Cortex of kidney (tissue), 1 donor: ENCODE measurements at places on chromosomes 4 and X.

DNA sequence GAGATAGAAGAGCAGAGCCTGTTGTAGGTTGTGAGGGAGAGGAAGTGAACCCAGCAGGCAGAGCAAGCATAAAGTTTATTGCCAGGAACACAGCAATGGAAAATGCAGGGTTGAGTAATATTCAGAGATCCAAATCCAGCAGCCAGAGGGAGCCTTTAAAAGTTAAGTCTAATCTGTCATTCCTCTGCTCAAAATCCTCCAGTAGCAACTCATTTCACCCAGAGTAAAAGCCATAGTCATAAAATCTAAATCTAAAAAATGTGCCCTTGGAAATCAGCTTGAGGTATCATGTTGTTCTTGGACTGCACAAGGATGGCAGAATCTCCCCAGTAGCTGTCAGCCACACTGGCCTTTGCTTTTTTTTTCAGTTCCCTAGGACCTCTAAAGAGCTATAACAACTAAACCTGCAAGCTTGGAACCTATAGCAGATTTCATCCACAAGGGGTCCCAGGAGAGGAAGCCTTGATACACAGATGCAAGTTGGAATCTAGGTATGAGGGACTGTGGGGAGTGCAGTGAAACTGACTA is 62.9 kb upstream of the FRAS1 start:
- DNase-seq = no peak

DNA sequence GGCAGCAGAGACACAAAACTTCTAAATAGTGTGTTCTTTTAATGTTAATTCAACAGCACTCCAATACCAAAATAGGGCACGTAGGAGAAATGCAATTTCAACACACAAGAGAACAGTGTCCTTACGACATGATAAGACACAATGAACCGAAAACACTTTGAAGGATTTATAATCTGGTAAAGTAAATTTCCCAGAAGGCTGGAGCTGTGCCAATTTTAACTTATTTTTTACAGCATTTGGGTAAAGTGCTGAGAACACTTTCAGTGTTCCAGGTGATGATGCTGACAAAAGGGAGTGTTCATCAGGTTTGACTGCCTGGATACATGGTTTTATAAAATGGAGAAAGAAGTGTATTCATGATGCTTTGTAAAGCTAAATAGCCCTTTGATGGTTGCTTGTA is 76.5 kb downstream of the MAPK10 start:
- DNase-seq = no peak

DNA sequence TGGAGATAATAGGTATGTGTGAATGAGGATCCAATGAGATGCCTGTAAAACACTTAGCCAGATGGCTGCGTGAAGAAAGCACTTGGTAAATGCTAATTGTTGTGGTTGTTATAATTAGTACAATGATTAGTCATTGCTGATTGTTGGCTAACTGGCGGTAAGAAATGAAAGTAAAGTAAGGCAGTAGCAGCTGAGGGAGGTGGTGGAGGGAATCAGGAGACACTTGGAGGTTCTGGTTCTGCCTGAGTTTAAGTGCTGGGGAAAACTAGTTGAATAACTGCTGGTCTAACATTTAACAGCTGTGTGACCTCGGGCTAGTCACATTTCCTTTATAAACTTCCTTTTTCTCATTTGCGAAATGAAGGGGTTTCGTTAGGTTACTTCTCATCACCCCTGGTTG is 30.9 kb downstream of the CD38 start:
- DNase-seq = no peak

DNA sequence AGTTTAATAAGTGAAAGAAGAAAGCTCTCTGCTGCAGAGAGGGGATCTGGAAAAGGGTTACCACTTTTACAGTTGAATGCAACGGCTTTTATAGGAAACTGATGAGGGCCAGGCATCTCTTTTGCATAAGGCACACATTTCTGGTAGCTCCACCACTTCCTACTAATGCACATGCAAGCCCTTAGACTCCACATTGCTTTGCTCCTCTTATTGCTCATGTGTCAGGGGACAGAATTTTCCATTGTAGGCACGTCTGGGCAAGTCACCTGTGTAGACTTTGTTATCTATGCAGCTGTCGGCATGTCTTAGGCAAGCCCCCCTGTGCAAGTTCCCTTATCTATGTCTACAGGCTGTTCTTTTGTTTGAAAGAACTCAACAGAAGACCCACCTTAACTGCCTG is 294.6 kb upstream of the STS start:
- no peak for DNase-seq

- no peak for DNase-seq
Observed at GRCh38 chrX:119240356-119240755, 4.3 kb downstream of the PGRMC1 start.

DNA sequence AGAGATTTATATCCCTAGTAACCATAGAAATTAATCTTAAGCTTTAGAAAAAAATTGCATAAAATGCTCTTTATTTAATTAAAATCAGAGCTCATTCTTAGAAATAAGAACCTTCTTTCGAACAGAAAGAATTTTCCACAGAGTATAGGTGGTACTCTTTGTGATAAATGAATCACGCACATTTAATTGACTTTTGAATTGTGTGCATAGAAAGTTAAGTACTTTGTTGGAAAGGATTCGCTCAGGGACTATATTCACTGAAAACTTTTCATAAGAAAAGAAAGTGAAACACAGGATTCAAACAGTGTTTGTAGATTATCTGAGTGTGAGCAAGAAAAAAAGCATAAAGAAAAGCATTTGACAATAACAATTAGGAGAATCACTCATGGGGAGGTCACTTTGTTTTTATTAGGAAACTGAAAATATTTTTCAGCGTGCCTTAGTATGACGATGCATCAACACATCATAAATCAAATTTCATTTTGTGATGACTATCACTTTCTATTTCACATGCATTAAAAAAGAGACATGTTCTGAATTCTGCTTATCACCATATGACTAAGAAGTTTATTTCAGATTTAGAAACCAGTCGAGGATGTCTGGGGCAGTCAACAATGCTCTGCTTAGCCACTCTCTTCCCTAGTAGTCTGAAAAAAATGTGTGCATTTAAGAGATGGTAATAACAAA is 49.5 kb downstream of the STX18 start:
- no peak for DNase-seq

DNA sequence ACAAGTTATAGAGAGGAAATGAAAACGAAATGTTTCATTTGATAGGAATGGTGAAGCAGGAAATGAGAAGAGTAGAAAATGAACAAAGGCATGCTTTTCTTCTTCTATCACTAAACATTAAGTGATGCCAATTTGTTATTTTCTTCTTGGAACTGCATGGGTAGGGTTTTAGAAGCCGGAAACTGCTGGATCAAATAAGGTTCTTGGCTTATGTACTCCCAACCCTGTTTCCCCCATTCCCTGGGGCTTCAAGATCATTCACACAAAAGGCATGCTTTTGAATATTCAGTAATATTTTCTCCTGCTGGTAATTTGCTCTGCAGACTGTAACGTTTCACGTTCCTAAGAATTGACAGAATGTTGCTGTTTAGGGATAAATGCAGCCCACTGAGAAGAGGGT is 224.1 kb downstream of the NLGN4X start:
- DNase-seq = no peak

DNA sequence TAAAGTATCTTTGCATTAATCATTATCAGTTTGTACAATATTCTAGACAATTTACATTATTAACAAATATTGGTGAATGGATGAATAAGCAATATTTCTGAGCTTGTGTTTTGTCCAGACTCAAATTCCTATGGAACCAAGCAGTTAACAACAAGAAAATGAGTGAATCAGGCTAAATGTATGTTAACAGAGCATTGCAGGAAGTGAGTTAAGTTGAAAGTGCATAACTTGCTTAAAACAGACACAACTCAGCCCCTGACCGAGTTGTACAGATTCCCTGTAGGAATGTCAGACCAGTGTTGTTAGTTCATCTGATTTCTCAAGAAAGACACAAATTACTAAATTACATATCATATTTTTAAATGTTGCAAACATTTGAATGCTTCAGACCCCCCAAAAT is 23.7 kb upstream of the CSN1S1 start:
- no peak for DNase-seq

GRCh38 chr4:42306221-42307109 is 90.8 kb upstream of the SHISA3 start:
- no peak for DNase-seq

GRCh38 chrX:104166735-104167436 is 633 bp downstream of the FAM199X start:
- no peak for DNase-seq

DNA sequence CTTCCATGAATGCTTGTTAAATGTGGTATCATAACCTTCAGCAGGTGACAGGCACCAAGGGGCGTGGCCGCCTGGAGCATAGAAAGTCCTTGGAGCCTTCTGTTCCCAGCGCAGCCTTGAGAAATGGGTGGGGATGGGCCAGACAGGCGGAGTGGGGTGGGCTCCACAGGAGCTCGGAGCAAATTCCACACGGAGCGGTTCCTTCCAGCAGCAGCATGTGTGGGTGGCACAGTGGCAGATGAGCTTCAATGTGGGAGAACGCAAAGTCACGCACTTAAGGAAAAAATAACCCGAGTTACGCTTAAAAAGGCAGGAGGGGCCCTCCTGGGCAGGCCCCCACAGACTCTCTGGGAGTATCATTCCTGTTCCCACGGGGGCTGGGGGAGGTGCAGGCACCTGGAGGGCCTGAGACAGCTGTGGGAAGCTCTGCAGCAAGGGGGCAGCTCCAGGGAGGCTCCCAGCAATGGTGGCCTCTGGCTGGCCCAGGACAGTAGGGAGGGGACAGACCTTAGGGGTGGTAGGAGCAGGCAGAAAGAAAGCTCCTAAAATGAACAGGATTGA is 15.3 kb downstream of the TMEM271 start:
- DNase-seq = no peak

GRCh38 chr4:7904952-7905915 is 34.4 kb downstream of the AFAP1 start:
- DNase-seq = no peak

- no peak for DNase-seq
Observed at GRCh38 chr4:139965789-139966188, 188.2 kb downstream of the MAML3 start.

DNA sequence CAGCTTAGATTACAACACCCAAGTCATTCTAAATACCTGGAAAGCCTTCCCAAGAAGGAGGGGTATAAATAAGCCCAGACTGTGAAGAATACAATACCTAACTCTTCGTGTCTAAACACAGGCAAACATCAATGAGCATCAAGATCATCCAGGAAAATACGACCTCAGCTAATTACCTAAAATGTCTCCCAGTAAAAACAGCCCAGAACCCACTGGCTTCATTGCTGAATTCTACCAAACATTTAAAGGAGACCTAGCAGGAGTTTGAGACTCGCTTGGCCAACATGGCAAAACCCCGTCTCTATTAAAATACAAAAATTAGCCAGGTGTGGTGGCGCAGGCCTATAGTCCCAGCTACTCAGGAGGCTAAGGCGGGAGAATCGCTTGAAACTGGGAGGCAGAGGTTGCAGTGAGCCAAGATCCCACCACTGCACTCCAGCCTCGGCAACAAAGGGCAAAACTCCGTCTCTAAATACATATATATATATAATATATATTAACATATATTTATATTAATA is 19.1 kb upstream of the HSFX4 start:
- DNase-seq = no peak

GRCh38 chrX:24777660-24778059 is 83.9 kb downstream of the POLA1 start:
- no peak for DNase-seq

GRCh38 chrX:2576793-2577192 is 76.0 kb upstream of the DHRSX start:
- DNase-seq = no peak

DNA sequence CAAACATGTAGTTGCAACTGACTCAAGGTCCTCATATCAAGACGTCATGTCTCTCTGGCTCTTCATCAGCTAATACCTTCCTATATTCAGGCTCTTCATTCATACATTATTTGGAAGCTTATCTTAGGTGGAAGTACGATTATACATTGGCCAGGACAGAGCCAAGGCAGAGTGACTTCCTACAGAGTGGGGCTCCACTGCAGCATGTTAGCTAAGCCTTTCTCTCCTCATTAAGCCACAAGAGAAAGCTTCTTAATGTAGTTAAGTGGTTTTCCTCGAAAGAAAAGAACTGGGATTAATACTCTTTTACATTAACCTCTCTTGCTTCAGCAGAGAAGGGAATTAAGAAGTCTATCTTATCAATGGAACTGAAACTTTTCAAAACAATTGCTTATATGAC is 15.0 kb downstream of the C4orf33 start:
- DNase-seq = no peak

DNA sequence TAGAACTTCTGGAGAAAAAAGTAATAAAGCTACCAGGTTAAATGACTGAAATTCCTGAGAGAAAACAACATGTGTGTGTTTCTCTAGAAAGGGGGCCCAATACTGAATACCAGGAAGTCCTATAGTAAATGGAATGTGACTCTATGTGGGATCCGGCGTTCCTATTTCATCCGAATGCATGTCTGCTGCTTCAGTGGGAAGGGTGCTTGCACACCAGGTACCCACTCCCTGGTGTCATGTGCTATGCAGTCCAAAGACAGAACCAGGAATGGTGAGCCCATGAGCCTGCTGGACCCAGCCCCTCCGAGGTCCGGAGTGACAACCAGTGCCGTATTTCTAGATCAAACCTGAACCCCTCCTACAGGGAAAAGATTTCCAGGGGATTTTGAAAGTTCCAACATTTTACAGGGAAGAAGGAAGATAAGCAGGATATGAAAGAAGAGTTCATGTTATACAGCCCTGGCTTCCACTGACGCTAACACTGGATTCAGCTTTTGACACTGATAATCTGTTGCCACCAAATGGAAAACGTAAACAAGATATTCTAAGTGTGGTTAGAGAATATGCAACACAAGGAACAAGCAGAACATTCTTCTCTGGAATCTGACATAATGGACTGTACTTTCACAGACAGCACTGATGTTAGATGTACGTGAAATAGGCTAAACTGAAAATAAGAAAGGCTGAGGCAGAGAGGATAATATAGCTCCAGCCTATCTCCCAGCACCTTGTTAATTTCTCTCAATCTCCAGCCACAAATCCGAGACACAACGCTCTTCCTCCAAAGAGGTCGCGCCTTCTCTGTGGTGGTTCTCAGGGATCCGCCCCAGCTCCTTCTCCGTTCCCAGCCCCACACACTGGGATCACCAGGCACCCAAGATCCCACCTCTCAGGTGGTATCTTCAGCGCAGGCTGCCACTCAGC is 725 bp upstream of the CXCL1 start:
- no peak for DNase-seq
